HT1080 (cell line): ENCODE measurements at places on chromosomes 7 and 10.
A peak's percentile ranks its signal among the peaks of the same experiment; 100 is the strongest.

DNA sequence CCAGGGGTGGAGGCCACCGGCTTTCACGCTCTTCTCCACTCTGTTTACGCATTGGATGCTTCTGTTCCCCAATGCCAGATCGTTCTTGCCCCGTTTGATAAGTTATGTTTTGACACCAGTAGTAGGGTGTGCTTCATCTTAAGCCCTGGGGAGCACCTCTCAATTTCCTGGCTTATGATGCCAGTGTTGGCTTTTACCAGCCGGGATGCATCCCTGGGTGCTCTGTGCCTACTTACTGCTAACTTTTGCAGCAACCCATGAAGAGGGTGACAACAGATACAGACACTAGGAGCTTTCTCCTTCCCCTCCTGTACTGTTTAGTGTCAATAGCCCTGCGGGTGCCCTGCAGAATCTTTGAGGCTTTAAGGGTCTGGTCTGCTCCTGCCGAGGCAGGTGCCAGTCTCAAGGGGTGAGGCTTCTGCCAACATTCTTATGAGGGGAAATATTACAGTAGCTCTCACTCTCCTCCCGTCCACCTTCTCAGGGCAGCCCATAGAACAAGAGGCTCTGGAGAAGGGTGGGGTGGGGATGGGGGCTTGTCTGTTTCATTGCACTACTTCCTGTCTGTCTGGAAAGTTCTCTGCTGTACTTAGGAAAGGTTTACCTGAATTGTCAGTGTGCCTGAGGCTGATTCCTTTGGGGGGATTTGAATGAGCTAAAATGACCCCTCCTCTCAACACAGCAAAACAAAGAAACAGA, 23.3 kb downstream of the ADCY1 start:
- DNase-seq, result no peak

- peak; percentile 77 for DNase-seq
Observed at GRCh38 chr7:128041203-128041602, 10.0 kb upstream of the LRRC4 start.

DNA sequence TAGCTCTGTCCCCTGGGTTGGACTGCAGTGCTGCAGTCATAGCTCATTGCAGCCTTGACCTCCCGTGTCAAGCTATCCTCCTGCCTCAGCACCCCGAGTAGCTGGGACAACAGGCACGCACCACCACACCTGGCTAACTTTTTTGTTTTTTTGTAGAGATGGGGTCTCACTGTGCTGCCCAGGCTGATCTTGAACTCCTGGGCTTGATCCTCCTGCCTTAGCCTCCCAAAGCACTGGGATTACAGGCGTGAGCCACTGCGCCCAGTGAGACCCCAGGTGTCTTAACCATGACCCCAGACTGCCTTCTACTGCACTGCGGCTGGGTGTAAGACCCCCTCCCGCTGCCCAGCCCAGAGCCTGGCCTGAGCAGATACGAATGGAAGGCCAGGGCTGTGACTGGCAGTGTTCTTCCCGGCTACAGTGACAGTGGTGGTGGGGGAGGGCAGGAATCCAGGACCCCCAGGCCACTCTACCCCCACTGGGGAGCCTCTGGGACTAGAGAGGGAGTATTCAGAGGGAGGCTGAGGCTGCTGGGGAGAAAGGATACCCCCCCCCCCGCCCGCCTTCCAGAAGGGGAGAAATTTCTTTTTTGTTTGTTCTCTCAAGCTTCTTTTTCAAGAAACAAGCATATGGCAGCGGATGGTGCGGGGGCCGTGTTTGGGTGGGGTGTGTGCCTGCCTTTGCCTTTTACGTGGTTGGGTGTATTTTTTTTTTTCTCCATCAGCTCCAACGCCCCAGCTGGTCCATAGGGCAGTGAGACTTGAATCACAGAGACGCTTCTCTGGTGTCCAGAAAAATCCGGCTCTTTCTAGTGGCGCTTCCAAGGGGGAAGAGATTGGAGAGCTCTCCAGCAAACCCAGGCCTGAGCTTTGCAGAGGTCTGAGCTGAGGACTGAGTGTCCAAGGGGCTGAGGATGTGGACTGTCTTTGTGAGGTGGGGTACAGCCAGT, 36.6 kb downstream of the GTF2IRD1 start:
- no peak for DNase-seq

DNA sequence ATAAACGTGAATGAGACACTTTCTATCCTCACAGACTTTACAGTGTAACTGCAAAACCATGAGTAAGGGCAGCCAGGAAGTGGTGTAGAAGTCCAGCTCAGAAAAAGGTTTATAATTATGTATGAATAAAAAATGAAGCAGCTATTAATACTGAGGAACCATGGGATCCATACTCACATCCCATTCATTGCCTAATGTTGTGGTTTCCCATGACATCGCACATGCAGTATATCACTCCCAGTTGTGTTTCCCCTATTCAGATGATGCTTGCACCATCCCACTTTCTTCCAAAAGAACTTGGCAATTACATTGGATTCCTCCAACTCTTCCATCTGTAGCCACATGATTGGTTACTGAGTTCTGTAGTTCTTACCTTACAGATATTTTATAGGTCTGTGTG, 74.5 kb upstream of the SEMA3D start:
- peak; percentile 21 for DNase-seq

- peak; percentile 66 for DNase-seq
Observed at GRCh38 chr10:103884681-103885139, 29.3 kb upstream of the SH3PXD2A start.

GRCh38 chr7:24884401-24884800, 95.6 kb downstream of the OSBPL3 start:
- no peak for DNase-seq

GRCh38 chr10:87642486-87642885, 17.2 kb upstream of the PAPSS2 start:
- no peak for DNase-seq

DNA sequence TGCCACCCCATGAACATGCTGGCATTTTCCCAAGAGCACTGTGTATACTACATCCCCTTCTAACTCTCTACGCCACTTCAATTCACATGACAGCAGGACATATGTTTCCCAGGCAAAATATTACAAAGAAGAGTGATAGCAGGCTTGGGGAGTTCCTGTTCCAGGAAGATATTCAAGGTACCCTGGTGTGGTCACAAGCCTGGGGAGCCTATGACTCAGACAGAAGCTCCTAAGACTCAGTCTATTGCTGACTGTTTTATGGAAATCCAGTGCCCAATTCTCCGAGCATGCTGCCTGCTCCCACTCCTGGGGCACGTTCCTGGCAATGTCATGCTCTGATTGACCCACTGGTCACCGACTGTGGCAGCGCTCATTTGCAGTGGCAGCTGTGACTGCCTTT, 23.5 kb upstream of the ABLIM1 start:
- DNase-seq, result peak; percentile 65

DNA sequence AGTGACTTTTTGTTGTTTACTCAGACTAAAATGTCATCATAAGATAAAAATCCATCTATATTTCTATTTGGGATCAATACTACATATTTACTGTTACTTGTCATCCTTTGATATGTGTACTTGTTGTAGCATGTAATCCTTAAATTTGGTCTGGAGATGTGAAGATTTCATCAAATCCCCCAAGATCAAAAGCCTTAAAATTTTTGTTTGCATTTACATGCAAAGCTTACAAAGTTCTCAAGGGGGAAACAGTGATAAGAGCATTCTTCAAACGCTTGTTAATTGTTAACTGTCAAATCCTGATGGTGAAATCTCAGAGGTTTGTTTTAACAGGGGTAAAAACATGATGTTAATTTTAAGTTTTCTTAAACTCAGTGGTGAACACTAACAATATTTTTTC, 84.9 kb upstream of the SKAP2 start:
- no peak for DNase-seq

DNA sequence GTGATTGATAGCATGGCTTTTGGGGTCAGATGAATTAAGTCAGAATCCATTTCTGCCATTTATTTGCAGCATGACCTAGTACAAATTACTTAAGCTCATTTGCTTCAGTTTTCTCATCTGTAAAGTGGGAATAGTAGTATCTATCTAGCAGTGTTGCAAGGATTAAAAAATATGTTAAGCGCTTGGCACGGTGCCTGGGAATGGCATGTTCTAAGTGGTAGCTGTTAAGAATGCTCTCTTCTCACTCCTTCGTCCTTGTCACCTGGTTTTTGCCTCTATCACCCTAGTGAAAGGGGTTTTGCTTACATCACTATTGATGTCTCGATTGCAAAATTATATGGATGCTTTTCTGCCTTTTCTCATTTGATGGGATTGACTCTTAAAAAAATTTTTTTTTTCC, 7.4 kb downstream of the TMEM248 start:
- no peak for DNase-seq

DNA sequence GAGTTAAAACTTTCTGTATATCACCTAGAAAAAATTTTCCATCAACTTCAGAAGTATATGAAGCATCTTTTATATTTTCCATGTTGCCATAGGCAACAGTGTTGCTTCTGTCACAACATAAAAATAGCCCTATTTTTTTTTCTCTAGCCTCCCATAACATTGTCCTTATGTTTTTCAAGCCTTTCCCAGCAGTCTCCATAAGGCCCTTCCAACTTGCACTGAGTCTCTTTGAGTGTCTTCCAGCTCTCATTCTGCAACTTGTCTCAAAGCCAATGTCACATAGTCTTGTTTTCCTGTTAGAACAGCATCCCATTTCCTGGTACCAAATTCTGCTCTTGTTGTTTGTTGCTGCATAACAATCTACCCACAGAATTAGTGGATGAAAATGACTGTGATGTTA, 1055.5 kb upstream of the GHITM start:
- no peak for DNase-seq

DNA sequence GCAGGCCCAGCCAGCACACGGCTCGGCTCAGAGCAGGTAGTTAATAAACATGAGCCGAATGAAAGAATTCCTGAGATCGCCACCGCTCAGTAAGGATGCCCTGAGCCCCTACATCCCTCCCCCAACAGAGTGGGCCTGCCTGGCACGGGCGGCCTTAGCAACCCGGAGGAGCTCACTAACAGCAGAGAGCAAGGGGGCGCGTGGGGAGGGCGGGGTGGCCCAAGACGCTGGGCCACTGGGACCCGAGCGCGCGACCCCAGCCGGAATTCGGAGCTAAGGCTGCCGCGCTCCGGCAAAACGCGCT, 403 bp upstream of the ENO4 start:
- no peak for DNase-seq
